ENCODE measurements at places on chromosomes 6 and 20.

DNA sequence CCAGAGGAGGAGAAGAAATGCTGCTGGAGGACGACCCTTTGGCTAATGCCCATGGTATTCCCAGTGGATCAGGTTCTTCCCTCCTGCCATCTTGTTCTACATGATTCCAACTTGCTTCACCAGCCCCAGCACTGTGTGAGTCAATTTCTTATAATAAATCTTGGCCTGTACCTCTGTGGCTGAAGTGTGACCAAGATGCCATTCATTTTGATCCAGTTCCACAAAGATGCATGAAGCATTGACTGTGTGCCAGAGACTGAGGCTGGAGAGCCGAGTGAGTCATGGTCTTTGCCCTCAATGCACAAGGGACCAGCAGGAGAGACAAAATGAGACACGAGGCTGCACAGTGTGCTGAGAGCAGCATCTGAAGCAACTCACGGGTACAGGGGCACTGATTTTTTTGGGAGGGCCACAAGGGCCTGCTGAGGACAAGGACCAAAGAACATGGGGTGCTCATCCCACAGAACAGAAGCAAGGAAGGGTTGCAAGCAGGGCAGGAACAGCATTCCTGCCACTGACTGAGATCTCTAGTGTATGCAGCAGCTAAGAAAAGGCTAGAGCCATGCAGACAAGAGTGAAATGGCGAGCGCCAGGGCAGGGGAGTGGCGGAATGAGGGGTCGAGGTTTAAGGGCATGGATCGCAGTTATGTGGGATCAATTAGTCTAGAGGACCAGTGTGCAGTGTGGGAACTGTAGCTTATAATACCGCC lies 207.0 kb downstream of the THBS2 start:
- no peak for DNase-seq

DNA sequence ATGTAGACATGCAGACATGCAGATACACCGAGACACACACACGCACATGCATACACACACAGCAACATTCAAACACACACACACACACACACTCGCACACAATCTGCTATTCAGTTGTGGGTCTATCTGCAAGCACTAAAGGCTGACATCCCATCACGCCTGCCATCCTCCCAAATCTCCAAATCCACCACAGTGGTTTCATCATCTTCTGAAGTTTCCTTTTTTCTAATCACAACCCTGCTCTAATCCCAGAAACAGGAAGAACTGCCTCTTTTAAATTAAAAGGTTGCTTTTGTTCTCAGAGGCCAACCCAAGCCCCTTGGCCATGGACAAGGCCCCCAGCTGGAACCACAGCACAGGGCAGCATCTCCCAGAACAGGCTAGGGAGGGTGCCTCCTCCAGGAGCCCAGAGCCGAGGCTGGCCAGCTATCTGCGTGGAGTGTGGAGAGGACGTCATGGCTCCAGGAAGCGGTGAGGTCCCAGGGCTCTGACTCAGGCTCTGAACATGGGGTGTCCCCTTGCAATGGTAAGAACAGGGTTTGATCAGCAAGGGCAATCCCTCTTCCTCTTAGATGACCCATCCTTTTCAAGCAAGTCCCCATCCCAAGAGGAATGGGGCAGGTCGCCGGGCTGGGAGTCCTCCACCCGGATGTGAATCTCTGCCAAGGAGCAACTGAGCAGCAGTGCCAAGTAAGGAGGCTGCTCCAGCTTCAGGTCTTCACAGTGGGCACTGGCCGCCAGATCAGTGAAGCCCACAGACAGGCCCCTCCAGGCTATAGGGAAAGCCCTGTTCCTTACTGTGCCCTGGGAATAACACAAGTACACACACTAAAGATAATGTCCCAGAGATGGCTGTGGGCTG lies 14.7 kb downstream of the FOXF2 start:
- no peak for DNase-seq

- DNase-seq, result no peak
Observed at GRCh38 chr6:131084982-131085381, 21.9 kb upstream of the EPB41L2 start.

GRCh38 chr6:107511511-107511993 lies 21.6 kb downstream of the SOBP start:
- DNase-seq, result no peak

DNA sequence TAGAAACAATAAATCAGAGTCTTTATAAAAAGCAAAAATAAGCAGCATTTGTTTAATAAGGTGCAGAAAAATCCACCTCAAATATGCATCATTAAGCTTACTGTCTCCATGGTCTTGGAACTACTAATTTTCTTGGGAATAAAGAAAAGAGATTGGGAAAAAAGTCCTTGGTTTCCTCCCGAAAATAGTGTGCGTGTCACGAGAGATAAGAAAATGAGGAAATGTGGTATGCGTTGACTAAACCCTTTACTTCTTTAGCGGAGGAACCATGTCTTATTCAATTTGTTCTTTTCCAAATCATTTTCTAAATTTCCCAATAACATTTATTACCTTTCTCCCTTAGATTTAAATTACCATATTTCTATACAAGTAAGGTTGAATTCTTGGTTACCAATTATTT lies 54.1 kb upstream of the HBS1L start:
- DNase-seq, result no peak

All from naive B cell (primary cell).